H4 (cell line): ENCODE measurements at places on chromosomes 11 and 22. TPM values are rescaled to one million over a fixed set of nuclear protein-coding genes. Genes with fewer than 3 reads are reported as not detected.
A peak's percentile ranks its signal among the peaks of the same experiment; 100 is the strongest.

PNPLA3 gene
- total RNA-seq, result 5.2 and 7.8 TPM in 2 replicates

TBX1 gene
- not detected in 2 replicates for total RNA-seq

PTGDR2 gene
- total RNA-seq, result not detected in 2 replicates

DNA sequence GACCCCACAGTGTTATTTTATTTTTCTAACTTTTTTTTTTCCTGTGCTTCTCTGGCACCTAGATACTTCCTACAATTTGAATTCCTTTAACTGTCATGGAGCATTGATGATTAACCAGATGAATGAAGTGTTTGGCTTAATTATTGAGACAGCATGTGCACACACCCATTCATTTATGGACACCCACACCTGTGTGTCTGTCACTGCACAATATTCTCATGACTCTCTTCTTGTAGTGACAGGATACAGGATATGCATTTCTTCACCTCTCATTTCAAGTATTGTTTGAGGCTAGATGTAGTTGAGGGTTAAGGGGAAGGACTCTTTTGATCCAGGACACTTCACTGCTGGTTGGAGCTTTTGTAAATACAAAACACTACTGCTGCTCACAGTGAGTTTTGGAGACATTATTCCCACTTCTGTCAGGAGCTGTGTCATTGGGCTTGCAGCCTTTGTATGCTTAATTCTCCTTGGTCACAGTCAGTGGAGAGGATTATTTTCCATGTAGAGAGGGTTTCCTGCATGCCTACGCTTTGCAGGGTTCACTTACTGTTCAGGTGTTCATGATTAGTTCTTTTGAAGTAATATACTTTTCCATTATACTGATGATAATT, 33.5 kb downstream of the SPECC1L start:
- DNase-seq, result no peak

DNA sequence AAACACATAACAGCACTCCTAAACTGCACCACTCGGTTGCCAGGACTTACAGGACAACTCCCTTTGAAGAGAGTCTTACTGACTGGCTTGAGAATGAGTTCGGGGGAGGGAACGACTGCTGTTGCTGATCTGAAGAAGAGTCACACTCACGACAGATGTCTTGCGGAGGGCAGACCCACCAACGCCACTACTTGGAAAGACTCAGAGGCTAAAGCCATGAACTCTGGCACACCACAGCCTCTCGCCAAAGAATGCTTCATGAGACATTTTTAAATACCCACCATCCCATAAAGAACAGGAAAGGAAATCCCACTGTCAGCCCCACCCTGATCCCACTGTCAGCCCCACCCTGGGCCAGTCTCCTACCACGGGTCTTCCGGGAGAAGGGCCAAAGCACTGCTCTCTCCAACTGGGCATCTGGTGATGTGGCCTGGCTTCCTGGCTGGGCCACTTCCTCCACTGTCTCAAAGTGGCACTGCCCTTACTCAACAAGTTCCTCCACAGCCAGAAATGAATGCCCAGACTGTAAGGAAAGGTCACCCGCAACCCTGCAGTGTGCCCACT, 73.6 kb downstream of the MICAL3 start:
- DNase-seq, result no peak

DNA sequence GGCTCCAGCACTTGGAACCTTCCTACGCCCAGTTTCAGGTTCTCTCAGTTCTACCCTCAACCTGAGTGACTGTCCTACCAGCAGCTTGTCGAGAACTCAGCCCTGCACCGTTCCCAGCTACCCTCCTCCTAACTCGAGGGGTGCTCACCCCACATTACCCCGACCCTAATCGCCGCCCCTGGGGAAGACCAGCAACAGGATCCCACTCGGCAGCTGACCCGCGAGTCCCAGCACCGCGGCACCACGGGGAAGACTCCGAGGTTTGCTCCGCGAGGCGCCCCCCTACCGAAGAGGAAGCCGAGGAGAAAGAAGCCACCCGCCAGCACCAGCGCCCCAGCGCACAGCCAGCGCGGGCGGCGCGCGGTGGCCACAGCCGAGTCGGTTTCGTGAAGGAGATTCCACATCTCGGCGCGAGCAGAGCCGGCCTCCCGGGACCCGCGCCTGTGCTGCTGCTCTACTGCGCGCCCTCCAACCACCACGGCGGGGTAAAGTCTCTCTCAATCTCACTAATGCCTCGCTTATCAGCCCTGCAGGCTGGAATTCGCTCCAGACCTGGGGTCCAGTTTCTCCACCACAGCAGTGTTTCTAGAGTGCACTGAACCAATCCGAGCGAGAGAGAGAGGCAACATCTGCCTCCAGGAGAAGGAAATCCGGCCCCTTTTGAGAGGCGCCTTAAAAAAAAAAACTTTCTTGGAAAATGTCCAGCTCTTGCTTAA, at the start of gene FOLH1:
Gene FOLH1 (minus strand): TSS at position 597 of the 716 bp plus-strand sequence. CDS start 193 bp downstream, at position 404.
- DNase-seq, result peak; percentile 33

DNA sequence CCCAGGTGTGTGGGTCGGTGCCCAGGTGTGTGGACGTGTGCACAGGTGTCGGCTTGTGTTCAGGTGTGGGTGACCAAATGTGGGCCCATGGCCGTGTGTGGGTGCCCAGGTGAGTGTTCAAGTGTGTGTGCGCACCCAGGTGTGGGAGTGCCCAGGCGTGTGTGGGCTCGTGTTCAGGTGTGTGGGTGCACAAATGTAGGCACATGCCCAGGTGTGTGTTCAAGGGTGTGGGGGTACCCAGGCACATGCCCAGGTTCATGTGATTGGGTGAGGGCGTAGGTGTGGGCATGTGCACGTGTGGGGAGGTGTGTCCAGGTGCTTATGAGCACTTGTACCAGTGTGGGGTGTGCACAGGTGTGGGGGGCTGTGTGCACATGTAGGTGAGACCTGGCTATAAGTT, 42.8 kb downstream of the MOB2 start:
- DNase-seq, result no peak

GRCh38 chr11:43688394-43688793, 7.9 kb downstream of the HSD17B12 start:
- no peak for DNase-seq

DNA sequence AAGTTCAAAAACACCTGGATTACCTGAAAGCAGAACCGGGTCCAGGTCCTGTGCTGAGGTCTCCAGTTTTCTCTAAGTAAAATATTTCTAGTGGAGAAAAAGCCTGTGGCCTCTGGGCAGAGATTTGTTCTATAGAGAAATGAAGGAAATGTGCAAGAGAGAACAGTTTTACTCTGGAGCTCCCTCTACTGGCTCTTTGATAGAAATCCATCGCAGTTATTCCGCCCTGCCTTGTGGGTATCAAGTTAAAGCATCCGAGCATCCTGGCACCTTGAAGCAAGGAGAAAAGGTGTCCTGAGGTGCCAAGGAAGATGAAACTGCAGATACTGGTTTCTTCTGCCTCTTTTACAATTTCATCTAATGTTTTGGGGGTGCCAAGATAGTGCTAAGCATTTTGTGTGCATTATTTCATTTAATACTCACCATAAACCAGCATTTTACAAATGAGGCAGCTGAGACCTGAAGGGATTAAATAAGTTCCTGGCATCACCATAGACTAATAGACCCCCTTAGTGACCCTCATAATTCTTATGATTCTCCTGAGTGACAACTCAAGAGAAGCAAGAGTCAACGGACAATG, 113.1 kb upstream of the HSD17B12 start:
- peak; percentile 31 for DNase-seq

GRCh38 chr11:27524155-27524554, 17.6 kb upstream of the LIN7C start:
- DNase-seq, result peak; percentile 68

DNA sequence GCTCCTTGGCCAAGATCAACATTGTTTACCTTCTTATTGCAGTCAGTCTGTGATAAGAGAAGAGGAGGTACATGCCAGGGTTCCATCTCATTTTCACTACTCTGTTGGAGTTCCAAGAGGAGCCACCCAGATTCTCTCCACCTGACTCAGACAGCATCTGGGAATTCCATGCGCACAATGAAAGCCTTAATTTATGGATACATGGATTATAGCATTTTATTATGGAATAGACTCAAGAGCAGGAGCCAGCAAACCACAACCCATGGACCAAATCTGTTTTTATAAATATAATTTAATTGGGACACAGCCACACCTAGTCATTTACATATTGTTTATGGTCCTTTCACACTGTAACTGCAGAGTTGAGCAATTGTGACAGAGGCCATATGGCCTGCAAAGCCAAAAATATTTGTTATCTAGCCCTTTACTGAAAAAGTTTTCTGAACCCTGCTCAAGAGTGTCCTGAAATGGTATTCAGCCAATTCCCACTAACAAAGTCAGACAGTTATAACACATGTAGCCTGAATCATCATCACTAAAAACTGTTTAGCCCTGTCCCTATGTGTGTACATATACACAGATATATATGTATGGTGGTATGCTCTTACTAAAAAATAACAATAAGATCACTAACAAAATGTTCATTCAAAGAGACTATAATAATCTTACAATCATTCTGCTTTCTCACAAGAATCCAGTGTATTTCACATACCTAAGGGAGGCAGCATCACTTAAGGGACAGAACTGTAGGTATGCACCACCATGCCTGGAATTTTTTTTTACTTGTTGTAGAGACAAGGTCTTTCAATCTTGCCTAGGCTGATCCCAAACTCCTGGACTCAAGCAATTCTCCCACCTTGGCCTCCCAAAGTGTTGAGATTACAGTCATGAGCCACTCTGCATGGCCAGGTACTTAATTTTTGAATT, 104.5 kb upstream of the TEAD1 start:
- DNase-seq, result no peak

DNA sequence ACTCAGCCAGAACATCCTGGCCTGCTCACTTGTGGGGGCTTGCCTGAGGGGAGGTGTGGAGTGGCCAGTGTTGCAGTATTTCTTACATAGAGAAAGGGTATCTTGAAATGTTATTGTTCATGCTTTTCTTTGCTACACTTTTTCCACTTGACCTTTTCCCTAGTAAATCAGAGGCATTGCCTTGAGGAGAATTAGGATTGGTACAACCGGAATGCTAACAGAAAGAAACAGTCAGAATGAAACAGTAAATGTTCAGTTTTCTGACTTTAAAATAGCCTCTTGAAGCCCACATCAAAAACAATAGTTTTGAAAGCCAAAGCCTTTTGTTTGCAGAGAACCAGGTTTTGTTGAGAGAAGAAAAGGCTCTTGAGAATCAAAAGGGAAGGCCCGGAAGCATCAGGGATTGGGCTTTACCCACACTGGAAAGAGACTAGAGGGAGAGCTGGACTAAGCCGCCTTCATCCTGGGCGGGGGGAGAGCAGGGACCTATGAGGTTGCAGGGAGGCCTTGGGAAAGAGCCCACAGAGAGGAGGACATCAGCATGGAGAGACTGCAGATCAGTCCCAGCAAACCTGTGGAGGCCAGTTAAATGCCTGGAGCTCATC, 12.4 kb downstream of the ADM start:
- no peak for DNase-seq

- DNase-seq, result no peak
These were observed 79.1 kb upstream of the LINC01488 start for GRCh38 chr11:69402251-69402887.

DNA sequence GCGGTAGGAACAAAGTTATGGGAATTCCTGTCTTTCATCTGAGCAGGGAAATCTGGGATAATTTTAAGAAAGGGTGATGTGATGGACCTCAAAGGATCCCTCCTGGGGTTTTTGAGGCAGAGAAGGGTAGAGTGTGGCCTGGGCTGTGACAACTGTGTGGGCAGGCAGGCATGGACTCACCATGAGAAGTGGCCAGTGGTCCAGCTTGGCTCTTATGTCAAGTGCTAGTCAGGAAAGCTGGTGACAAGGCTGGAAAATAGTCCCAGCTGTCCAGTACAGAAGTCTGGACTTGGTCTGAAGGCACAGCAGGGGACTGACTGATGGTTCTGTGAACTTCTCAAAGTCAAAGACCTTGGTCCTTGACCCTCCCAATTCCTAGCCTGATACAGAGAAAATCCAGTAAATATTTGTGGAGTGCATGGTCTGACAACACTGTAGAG, 1.7 kb downstream of the PPFIBP2 start:
- DNase-seq, result no peak

DNA sequence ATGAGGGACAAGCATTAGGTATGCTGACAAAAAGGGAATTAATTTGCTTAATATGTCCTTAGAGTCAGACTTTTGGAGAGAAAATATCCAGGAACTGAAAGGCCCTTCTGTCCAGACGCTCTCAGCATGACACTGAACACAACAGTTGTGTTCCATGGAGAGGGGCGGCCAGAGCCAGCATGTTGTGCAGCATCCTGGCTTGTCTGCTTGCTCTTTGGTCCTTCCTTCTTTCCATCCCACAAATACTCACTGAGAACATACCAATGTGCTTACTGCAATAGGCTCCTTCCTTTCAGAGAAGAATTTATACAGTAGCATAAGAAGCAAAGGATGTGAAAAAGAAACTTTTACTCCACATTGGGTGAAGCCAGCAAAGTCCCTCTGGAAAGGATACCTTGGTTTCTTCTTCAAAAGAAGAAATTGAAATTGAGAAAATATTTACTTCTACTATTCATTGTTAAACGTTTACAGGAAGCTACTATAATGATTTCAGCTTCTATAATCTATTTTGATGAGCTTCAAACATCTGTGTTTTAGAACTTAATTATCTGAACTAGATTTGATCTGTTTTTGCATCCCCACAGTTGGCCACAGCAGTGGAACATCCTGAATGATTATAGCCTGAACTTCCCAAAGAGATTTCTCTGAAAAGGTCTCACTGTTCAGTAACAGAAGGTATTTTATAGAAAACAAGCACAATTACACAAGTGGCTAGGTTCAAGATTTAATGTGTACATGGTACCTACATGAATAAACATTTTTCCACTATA, 304.1 kb upstream of the PITPNB start:
- DNase-seq, result no peak

DNA sequence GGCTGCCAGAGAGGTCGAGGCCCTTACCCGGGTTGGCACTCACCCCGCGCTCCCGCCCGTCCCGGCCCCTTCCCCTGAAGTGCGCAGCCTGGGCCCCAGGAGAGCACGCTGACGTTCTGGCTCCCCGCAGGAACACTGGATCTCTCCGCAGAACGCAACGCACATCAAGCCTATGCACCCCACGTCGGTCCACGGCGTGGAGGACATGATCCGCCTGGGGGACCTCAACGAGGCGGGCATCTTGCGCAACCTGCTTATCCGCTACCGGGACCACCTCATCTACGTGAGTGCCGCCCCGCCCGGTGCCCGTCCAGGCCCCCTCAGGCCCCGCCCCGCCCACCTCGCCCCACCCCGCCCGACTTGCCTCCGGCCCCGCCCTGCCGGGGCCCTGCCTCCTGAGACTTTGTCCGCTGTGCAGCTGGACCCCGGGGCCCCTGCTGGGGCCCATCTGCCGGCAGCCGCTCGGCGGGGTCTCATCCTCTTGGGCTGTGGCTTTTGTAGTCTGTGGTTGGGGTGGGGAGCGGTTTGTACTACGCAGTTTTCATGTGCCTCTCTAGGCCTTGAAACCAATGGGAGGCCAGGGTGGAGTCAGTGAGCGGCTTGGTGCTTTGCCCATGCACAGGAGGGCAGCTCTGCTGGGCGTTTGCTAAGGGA, 19.7 kb downstream of the MYO7A start:
- DNase-seq, result no peak

GRCh38 chr11:112270551-112271180, 10.0 kb upstream of the PLET1 start:
- no peak for DNase-seq

GRCh38 chr22:46008836-46009596, 32.1 kb upstream of the WNT7B start:
- no peak for DNase-seq
